ENCODE measurements at places on chromosomes 2 and 18.

DNA sequence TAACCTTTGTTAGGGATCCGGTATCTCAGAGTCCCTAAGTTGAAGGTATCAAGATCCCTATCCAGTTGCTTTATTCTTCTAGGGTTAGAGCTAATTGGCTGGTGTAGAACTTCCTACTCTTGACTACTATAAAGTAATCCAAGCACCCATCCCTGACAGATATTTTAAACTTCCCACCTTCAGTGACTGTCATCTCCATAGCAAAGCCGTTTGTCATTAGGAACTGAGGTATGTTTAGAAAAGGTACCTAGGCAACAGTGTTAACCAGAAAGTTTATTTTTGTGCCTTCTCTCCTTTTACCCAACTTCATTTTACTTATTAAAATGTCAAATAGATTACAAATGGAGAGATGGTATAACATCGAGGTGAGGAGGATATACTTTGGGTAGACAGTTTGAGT lies 4.5 kb downstream of the FAM117B start:
- no peak for DNase-seq

GRCh38 chr18:9038277-9038871 lies 64.1 kb upstream of the NDUFV2 start:
- no peak for DNase-seq

- DNase-seq, result peak; percentile 50
These were observed 147.9 kb downstream of the MYT1L start for GRCh38 chr2:2183176-2183575.

DNA sequence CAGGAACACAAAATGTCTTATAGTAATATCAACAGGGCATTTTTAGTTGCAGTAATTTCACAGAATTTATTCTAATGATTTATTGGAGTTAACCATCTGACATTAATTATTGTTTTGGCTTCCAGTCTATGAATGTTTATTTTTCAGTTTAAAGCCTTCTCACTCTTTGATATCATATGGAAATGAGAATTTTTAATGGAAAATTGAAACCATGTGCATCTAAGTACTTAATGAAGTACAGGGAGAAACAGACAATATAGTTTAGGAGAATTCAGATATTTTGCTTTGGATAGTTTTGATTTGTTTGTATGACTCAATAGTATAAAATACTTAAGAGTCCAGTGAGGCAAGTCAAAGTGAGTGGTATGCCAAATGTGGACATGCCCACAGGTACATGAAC lies 126.1 kb downstream of the OLA1 start:
- no peak for DNase-seq

DNA sequence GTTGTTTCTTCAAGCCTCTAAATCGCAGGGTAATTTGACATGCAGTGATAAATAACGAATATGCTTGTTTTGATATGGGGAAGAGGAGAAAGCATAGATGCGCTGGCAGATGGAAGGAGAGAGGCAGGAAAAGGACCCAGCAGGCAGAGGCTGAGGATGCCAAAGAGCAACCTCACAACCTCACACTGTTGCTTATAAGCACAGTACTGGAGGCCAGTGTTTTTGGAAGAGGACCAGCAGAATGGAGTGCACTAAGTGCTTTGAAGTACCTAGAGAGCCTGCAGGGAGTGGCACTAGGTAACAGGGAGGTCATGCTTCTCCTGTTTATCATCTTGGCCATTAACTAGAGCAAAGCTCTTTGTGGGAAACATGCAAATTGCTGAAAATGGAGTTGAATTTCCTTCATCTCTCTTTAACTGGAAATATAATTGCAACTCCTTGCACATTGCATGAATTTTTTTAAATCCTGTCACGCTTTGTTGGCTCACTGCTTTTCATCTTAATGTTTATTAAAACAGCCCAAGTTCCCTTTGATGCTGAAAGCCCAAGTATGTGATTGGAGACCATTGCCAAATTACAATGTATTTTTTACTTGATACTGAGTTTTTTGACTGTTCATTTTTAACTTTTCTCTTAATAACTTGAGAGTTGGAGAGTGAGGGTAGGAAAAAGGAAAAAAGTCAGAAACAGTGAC lies 236.4 kb downstream of the LRRTM1 start:
- no peak for DNase-seq

GRCh38 chr2:109575373-109575772 lies 38.4 kb downstream of the SEPTIN10 start:
- DNase-seq, result no peak

GRCh38 chr2:169659320-169659719 lies 34.9 kb downstream of the CFAP210 start:
- DNase-seq, result no peak

DNA sequence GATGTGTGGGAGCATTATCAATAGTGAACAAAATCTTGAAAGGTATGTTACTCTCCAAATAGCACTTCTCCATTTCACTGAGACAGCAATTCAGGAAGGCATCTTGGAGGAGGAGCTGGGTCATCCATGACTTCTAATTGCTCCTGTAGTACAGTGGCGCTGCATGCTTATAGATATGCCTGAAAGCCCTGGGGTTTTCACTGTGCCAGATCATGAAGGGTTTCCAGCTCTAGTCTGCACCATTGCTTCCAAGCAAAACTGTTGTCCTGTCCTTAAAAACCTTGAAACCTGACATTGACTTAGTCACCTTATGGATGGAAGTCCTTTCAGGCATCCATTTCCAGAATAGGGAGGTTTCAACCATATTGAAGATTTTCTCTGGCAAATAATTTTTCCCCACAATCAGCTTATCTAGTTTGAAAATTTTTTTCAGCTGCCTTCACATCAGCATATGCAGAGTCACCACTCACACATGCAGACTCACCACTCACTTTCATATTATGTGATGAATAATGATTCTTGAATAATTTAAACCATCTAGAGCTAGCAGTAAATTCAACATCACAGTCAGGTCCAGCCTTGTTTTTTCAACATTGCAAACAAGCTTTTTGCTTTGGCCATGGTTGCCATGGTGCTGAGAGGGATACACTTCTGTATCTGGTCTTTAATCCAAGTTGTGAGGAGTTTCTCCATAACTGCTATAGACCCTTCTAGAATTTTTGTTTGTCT lies 297.1 kb downstream of the CLIP4 start:
- DNase-seq, result no peak

DNA sequence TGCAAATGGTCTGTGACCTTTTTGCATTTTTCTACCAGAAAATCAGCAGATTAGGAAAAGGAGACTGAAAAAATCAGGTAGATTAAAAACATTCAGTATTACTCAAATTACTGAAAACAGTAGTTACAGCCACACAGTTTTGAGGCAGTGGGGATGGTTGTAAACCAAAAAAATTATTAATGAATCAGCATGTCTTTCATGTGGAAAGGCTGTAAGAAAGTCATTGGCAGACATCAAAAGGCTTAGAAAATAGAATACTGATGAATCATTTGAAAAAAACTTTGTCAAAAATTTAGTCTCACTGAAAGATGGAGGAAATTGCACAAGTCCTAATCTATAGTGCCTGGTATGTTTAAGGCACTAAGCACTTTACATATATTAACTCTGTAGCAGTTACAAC lies 133.9 kb upstream of the GCFC2 start:
- no peak for DNase-seq

- DNase-seq, result no peak
These were observed 91.9 kb upstream of the ANKRD30BL start for GRCh38 chr2:132253496-132254305.

GRCh38 chr2:175030380-175031271 lies 25.4 kb upstream of the CHN1 start:
- peak; percentile 33 for DNase-seq

DNA sequence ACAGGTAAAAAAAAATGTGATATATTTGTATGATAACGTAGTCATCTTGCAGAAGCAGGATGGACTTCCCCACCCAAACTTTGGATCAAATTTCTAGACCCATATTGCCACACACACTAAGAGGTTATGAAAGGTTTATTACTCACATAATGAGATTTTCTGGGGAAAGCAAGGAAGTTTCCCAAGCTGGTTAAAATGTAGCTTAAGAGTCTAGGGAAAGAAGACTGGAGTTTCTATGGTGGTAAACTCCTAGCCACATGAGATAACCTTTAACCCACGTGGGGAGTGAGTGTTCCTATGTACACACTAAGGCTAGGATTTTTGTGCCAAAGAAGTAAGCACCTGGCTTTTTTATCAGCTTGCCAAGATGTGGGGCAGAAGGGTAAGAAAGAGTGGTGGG lies 335.7 kb upstream of the UBE2E3 start:
- no peak for DNase-seq

GRCh38 chr2:132617989-132618388 lies 52.0 kb downstream of the LYPD1 start:
- no peak for DNase-seq

GRCh38 chr2:224325941-224326340 lies 76.0 kb downstream of the FAM124B start:
- no peak for DNase-seq

DNA sequence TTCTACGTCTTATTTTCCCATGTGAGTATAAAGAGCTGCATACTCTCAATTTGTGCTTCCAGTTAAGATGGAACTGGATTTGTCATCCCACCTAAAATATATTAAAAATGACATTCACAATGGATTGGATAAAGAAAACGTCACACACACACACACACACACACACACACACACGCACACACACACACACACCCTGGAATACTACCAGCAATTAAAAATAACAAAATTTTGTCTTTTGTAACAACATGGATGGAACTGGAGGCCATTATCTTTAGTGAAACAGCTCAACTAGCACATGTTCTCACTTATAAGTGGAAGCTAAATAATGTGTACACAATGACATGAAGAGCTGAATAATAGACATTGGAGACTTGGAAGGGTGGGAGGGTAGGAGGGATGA lies 3.8 kb upstream of the QPCT start:
- no peak for DNase-seq

DNA sequence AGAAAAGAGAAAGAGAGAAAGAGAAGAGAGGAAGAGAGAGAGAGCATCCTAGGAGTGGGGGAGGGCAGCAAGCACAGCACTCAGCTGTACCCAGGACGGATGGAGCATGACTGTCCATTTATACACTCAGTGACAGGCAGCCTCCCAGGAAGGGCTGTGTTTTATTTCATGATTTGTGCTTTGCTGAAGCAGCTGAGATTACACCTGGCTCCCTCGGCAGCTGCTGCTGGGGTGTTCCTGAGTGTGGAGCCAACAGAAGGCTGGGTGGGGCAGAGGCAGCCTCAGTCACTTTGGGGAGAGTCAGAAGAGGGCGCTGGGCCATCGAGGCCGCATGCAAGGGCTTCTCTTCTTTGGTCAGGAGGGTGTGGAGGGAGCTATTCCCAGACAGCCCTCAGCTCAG lies 47.8 kb upstream of the TEX51 start:
- no peak for DNase-seq

DNA sequence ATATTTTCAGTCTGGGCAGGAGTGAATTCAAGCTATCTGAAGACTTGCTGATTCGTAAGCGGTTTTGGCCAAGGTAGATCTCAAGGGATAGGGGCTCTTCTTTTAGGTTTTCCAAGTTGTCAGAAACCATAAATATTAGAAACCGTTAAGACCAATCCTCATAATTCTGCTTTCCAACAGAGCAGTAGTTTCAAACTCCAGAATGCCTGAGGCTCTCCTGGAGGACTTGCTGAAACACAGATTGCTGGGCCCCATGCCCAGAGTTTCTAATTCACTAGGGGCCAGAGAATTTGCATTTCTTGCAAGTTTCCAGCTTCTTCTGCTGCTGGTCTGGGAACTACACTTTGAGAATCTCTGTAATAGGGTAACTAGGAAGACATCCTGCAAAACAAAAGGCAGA lies 1855.7 kb upstream of the CELF4 start:
- DNase-seq, result no peak

- DNase-seq, result no peak
These were observed 60.8 kb downstream of the LYPD6B start for GRCh38 chr2:149099298-149099697.

GRCh38 chr2:2036686-2037085 lies 292.4 kb upstream of the PXDN start:
- no peak for DNase-seq

- DNase-seq, result no peak
These were observed 3.2 kb downstream of the ID2 start for GRCh38 chr2:8684878-8685696.

DNA sequence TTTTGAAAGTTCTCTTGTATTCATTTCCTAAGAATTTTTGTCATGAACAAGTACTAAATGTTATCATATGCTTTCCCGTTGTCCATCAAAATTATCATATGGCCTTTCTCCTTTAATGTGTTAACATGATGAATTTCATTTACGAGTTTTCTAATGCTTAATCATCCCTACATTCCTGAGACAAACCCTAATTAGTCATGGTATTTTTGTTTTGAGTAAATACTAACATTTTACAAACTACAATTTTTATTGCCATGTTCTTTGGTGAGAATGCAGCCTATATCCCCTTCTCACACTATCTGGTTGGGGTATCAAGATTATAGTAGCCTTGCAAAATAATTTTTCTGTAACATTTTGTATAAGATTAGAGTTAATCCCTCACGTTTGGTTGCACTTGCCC lies 14.5 kb downstream of the SMAD2 start:
- no peak for DNase-seq

GRCh38 chr2:65974067-65974723 lies 460.7 kb upstream of the MEIS1 start:
- no peak for DNase-seq

DNA sequence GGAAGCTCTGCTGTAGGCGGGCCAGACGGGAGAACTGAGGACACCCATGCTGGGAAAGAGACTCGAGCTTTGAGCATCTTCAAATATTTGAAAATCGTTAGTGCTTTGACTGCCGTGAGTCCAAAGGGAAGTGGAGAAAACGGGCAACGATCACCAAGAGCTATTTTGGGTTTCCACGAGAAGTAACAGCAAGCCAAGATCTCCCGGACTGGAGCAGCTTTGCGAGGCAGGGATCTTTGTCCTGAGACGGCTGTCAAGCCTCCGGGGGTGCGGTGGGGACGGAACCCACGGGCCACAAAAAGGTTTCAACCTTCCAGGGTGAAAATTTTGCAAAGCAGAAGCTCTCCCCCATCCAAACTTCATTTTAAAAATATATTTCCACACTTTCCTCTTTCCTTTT lies 195.8 kb downstream of the NDUFA10 start:
- DNase-seq, result peak; percentile 1

- DNase-seq, result no peak
These were observed 62.6 kb downstream of the CIB4 start for GRCh38 chr2:26578581-26578980.

DNA sequence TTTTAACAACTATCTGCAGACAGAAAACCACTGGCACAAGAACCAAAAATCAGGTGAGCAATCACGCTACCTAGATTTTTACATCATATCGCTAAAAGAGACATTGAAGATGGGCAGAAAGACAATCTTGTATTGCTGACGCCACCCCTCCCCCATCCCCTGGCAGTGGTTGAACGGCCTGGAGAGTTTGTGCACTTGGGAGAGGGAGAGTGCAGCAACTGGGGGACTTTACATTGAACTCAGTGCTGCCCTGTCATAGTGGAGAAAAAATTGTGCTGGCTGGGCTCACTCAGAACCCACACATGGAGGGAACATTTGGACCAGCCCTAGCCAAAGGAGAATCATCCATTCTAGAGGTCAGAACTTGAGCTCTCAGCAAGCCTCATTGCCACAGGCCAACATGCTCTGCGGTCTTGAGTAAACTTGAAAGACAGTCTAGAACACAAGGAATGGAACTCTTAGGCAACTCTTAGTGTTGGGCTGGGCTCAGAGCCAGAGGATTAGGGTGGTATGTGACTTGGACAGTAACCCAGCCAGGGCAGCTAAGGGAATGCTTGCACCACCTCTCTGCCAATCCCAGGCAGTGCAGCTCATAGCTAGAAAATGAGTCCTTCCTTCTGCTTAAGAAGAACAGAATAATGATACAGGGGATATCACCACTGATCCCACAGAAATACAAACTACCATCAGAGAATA lies 220.0 kb upstream of the CYP26B1 start:
- DNase-seq, result no peak
